ENCODE measurements at places on chromosomes 16 and 17.
A peak's percentile ranks its signal among the peaks of the same experiment; 100 is the strongest.

DNA sequence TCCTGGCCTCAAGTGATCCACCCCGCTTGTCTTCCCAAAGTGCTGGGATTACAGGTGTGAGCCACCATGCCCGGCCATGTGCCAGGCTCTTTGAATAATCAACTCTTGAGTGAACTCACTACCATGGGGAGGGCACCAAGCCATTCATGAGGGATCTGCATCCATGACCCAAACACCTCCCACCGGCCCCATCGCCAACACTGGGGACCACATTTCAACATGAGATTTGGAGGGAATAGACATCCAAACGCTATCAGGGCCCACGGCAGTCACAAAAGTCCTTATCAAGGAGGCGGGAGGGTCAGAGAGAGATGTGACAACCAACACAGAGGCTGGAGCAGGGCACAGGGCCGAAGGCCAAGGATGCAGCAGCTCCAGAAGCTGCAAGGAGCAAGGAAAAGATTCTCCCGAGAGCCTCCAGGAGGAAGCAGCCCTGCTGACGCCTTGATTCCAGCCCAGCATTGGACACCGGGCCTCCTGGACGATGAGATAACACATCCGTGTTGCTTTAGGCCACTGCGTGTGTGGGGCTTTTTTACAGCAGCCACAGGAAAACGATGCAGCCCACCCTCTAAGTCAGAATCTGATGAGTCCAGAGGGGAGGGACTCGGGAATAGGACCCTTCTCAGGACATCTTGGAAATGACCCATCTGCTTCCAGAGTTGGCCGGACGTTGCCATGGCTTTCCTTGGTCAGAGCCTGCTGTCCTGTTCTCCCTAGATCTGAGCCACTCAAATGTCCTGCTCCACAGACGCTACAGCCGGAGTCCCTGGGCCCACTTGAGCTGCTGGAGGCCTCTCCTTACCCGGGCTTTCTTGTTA is 47.3 kb upstream of the CMIP start:
- DNase-seq: no peak

DNA sequence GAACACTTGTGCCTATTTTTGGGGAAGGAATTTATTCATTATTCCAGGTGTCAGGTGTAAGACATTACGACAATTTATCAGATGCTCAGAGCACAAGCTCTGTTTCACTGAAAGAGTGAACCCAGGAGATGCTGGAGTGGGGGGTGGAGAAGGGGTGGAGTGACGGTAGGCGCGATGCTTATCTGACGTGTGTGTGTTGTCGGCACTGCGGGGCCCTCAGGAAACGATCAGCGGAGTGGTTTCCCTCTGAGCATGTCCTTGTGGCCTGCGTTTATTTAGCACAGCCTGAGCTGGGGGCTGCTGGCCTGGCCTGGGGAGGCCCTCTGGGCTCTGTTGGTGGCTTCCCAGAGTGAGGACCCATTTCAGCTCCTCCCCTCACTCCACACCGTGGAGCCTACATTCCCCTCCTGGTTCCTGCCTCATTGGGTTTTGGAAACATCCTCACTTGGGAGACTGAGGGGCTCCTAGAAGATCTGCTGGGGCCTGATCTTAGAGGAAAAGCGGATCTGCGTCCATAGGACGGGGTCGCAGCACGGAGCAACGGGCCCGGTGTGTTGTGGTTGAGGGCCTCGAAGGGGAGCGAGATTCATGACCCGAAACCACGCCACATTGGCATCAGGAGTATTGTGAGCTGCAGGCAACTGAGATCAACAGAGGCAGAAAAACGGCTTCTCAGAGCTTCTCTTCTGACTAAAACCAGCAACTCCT is 19.0 kb upstream of the GNG13 start:
- DNase-seq: no peak

- DNase-seq: no peak
These were observed 8.4 kb upstream of the ALDH3A1 start for GRCh38 chr17:19756546-19756945.

DNA sequence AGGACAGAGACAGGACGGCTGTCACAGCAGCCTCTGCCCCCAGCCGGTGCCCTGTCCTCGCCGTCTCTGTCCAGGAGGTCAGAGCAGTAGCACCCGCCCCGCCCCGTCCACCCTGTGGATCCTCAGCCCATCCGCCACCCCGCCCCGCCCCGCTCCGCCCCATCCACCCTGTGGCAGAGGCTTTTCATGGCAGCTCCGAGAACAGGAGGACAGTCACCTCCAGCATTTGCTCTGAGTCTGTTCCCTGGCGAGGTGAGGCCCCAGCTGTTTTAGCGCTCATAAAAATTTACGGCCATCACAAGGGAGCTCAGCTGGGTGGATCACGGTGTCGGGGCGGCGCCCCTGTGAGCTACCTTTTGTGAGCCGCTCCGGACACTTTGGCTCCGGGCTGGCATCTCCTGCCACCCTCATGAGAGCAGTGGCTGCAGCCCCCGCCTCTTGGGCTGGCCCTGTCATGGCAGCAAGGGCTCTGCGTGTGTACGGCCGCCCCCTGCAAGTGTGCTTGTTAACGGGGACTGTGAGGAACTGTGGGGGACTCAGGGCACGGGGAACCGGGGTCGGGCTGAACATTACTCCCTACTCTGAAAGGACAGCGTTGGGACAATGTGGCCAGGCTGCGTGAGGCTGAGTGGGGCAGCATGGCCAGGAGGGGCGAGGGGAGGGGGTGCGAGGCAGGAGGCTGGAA is 32.3 kb upstream of the GNG13 start:
- DNase-seq: no peak

GRCh38 chr16:12440228-12440530 is 363.5 kb downstream of the CPPED1 start:
- DNase-seq: no peak

GRCh38 chr17:72311004-72311403 is 190.2 kb downstream of the SOX9 start:
- DNase-seq: no peak

DNA sequence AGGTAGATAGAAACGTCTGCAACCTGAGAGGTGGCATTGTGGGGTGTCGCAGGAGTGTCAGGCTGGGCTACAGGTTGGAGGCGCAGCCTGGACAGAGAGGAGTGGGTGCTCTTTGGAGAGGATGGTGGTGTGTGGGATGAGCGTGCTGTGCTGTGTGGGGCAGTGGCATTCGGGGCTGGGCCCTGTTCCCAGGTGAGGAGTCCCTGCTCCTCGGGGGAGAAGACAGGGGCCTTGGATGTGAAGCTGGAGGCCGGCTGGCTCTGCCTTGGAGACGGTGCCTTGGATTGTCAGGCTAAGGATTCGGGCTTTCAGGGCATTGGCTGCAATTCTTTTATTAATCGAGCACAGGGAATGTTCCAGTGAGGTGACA is 69.3 kb downstream of the BANP start:
- no peak for DNase-seq

DNA sequence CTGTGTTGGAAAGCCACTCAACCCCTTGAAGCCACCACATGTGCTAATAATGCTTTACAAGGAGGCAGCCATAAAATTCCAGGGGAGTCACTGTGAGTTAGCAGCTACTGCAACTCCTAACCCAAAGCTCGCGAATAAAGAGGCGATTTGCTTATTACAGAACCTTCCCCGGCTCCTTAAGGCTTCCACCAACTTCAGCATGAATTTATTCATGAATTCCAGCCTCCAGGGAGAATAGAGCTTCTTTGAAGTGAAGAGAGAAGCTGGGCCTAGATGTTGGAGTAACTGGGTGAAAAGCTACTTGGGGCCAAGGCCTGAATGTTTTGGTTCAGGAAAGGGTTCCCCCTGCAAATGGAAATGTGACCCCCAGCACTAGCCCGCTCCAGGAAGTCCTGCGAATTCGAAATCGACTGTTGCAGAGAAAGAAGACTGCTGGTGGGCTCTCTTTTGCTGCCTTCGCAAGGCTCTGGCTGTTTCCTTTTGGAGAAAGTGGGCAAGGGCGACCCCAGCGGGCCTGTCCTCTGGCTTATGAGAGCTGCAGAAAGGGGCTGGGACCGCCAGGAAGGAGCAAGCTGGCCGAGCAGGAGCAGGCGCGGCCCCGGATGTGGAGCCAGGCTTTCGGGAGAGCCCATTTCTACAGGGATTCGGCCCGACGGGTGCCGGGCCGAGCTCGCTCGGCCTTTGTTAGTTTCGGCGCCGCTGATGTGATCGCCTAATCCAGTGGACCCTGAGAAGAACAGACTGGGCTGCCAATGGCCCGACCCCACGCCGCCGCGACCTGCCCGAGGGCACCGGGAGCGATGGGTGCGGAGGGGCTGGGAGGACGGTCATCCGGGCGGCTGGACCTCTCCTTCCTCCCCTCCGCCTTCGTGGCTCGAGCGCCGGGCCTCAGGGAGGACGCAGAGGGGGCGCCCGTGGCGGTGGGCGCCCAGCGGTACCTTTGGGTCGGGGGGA is 7.6 kb downstream of the CBX8 start:
- DNase-seq: no peak

- DNase-seq: no peak
These were observed 8.0 kb upstream of the KATNB1 start for GRCh38 chr16:57727610-57728009.

- DNase-seq: no peak
These were observed 12.6 kb downstream of the KCTD2 start for GRCh38 chr17:75059369-75060345.

DNA sequence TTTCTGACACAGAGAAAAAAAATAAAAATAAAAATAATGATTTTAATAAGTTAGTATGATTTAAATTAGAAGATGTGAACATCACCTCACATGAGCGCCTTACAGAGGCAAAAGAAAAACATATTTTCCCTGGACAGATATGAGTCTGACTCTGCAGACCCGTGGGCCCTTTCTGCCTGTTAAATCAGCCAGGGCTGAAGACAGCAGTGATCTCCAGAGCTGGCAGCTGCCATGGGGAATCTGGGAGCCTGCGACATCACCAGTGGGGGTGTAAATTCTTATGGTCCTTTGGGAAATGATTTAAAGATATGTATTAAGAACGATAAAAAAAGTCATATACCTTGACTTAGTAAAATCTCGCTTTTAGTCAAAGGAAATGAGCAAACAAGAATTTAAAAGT is 65.7 kb upstream of the FOXF1 start:
- no peak for DNase-seq

DNA sequence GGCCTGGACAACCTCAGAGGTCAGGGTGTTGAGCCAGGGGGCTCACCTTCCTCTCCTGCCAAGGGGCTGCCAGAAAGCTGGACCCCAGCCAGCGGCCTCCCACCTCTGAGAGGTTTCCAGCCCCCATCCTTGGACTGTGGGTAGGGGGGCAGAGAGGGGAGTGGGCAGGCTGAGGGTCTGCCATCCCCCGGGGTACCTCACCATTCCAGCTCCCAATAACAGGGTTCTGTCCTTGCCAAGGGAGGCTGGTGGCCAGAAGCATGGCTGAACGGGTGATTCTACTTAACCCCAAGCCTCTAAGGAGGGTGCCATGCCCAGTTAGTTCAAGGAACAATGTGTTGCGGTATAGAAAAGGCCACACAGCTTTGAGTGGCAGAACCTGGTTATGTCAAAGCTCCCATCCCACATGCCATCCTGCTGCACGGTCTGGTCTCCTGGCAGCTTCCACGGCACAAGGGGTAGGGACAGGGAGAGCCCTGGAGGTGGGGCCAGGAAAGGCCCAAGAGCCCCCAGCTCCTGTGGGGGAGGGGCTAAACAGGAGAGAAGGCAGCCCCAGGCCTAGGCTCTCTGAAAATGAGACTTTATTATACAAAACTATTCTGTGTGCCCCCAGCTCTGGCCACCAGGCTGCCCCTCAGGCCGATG is 19.8 kb downstream of the B9D1 start:
- peak; percentile 24 for DNase-seq

GRCh38 chr17:34980681-34981537 is 597 bp downstream of the LIG3 start:
- peak; percentile 86 for DNase-seq

DNA sequence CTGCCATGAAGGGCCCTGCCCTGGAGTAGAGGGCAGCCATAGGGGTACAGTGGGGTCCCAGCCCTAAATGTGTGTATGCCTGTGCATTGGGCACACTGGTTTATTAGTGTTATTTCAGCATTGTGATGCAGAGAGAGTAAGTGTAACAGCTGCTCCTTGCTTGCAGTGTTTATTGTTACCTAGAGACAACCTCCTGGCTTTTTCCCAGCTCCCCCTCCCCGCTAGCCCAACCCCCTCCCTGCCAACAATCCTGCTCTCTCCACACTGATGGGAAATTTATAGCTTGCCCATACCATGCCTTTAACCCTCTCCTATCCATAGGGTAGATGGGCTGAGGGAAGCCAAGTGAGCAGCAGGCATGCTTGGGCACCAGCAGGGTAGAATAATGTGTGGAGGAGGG is 51.3 kb downstream of the NEUROD2 start:
- no peak for DNase-seq

DNA sequence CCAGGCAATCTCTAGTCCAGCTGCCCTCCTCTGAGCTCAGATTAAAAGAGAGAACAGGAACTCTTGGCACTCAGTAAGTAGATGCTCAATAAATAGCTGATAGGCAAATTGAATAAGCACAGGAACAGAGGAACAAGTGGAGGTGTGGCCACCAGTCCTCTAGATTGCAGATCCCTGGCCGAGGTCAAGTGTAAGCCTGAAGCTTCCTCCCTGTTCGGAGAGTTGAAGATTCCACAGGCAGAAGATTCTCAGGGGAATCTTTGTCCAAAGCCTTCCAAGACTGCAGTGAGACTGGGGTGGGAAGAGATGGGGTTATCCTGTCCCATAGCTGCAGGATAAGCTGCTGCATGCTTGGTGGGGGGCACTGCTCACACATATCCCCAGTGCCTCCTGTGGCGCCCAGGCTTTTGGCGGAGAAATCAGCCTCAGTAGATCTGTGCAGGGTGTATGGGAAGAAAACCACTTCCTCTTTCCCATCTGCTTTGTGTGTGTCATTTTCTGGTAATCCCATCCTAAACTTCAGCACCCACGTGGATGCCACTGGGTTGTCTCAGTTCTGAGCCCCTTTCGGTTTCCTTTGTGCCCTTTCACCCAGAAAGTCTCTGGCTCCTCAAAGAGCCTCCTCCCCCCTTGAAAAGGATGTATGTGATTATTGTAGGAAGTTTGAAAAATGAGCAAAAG is 12.1 kb downstream of the CD300A start:
- DNase-seq: no peak

- no peak for DNase-seq
These were observed 10.7 kb upstream of the CCL22 start for GRCh38 chr16:57347858-57348257.

- no peak for DNase-seq
These were observed 70.8 kb downstream of the KANSL1 start for GRCh38 chr17:46122486-46122871.

Measured in Caco-2 (cell line).